Lung (tissue), 17 donors: ENCODE measurements at places on chromosomes 3 and 15.
A peak's percentile ranks its signal among the peaks of the same experiment; 100 is the strongest.

GRCh38 chr3:98734306-98734705, 28.8 kb upstream of the ST3GAL6 start:
- peak; percentile 42 for DNase-seq

- no peak for DNase-seq
Observed at GRCh38 chr3:2568929-2569328, 470.3 kb downstream of the CNTN4 start.

DNA sequence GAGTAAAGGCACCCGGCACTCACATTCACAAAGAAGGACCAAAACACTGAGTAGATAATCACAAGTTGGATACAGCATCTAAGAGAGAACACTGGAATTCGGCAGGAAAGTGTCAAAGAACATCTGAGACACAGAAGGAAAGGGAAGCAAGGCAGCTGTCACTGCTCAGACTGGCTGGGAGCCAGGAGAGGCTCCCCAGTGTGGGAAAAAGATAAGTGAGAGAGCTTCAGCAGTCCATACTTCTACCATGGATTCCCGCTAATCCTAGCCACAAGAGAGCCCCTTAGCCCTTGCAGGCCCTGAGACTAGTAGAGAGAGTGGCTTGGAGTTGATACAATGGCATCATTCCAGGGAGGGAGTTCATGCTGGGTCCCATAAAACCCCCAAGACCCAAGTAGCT, 36.7 kb upstream of the CP start:
- peak; percentile 36 for DNase-seq

GRCh38 chr15:64878705-64879104, 33.0 kb upstream of the ANKDD1A start:
- peak; percentile 78 for DNase-seq

GRCh38 chr3:29144361-29144760, 136.5 kb upstream of the RBMS3 start:
- no peak for DNase-seq

DNA sequence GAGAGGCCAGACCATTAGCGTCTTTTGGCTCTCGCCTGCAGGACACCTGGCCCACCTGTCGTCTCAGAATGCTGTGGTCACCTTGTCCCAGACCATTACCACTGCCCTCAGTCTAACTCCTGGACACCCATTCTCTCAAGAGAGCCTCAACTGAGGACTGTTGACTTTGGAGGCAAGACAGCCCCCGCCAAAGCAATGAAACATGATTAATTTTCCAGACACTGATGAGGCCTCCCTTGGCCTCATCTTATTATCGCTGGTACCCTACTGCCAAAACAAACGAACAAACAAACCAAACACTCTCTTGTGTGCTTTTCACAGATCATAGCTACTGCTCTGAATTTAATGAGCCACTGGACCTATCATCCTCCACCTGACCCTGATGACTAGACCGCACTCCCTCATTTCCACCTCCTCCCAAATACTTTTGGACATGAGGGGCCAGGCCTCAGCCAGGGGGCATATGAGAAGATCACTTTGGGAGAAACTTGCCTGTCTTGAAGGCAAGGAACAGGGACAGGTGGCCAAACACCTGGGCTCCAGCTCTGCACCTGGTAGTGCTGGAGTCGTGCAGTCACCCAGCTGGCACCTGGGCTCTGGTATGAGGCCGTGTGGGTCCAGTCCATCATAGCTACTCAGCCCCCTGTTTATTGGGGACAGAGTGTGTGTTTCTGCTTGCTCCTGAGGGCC, 27.6 kb downstream of the ALS2CL start:
- DNase-seq, result no peak

DNA sequence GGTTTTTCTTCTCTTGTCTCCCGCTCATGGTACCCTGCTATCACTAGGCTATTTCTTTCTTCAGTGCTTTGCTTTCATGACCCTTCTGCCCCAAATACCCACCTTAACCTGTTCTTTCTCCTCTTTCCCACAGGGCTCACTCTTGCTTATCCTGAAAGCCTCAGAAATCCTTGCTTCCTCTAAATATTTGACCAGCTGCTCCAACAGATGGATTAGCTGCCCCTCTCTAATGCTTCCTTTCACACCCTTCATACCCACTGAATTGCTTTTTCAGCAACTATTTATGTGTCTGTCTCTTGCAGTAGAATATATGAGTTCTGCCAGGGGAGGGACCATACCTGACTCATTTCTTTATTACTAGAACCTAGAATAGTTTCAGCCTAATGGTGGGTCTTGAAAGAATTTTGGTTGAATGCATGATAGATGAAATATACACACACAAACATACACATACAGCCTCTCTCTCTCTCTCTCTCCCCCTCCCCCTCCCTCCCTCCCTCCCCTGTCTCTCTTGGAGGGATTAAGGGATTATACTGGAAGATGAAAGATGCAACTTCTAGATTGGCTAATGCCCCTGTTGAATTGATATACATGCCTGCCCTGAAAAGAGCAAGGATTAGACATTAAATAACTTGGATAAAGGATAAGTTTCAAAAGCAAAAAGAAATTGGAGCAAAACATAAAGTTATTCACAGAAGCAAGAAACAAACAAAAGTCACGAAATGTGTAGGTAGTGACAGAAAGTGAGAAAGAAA, 95.0 kb upstream of the GADL1 start:
- no peak for DNase-seq

- no peak for DNase-seq
Observed at GRCh38 chr3:175558261-175558660, 699.1 kb downstream of the NAALADL2 start.

DNA sequence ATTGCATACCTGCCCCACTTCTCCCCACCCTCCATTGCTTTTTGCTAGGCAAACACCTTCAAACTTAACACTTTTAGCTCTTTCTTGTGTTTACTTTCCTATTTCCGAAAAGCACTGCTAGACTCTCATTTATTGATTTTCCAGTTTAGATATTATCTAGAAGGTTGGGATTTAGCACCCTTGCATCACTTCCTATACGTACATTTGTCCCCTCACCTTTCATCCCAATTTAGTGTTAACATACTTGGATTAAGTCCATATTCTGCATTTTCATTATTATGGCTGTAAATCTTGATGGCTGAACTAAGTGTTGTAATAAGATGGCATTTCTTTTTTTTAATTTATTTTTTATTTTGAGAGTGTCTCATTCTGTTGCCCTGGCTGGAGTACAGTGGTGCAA, 39.5 kb downstream of the GOLGA6L10 start:
- DNase-seq, result no peak

DNA sequence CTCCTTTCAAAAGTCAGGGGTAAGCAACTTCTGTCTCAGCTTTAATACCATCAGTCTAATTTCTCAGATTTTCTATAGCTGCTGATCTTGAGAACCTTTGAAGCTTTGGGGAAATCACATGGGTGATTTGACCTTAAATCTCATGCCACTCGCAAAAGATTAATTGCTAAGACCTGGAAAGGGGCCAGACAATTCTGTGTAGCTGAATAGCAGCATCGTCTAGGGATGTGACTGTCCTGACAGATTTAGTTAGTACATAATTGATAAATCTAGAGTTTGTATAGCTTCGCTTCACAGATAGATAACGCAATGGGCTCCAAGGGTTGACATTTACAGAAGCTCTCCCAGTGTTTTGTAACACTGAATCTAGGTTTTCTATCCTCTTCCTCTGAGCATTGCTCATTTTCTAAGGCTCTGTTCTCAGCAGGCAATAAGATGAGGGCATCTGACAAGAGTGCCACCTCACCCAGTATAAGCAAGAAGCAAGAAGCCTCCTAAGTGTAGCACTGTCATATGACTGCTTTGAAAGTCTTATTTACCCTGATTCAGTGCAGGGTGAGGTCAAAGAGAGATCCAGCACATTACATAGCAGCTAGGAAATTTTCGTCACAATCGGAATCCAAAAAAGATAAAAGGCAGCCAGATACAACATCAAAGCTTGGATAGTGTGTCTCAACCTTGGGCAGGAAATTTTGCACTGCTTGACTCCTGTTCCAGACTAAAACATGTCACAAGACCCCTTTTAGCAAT, 47.7 kb upstream of the DUT start:
- peak; percentile 55 for DNase-seq

- DNase-seq, result no peak
Observed at GRCh38 chr15:32784581-32784980, 66.8 kb downstream of the GREM1 start.

GRCh38 chr3:149967086-149967685, 3.5 kb downstream of the PFN2 start:
- DNase-seq, result no peak

DNA sequence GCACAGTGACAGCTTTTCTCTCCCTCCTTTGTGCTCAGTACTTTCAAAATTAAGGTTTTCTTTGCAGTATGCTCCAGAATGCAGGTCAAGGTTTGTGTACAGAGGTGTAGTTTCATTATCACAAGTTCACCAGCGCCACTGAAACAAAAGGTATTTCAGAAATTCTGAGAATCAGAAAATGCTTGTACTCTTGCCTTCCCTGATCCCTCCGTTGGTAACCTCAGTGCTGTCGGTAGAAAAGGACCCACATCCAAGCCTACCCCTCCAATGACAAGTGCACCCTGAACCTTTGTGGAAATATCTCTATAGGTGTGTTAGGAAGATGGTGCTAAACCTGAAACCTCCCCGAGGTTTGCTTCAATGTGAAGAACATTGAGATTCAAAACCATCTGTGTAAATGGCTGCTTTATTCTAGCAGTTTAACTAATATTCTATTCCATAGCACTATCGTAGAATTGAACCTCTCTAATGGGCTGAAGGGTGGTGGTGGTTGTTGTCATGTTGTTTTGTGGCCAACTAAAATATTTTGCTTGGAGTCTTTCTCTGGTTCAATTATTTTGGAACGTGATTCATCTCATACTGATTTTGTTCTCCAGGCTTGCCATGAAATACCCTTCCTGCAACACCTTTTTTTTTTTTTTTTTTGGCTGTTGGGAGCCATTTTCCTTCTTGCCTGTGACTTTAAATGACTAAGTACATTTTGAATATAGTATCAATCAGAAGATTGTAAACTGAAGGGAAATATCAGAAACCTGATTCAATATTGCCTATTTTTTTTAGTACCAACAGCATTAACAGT, 20.7 kb downstream of the ZBTB38 start:
- DNase-seq, result peak; percentile 34

DNA sequence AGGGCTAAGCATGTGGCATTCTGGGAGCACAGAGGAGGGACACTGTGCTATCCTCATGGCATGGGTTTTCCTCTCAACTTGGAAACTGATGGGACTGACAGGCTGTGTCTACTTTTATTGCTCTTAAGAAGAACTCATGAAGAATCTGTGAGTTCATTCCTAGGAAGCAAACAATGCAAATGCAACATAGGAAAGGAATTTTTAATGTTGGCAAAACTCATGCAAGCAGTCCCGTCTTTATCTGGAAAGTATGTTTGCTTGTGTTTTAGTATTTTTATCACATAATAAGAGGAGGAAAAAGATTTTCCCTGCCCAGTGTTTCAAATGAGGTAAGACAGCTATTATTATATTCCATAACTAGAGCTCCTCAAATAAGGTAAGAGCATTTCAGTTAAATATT, 89.7 kb downstream of the TRIM42 start:
- no peak for DNase-seq

GRCh38 chr3:191770541-191770940, 309.6 kb downstream of the PYDC2 start:
- DNase-seq, result no peak

- DNase-seq, result no peak
Observed at GRCh38 chr3:61912158-61912557, 350.8 kb downstream of the PTPRG start.

DNA sequence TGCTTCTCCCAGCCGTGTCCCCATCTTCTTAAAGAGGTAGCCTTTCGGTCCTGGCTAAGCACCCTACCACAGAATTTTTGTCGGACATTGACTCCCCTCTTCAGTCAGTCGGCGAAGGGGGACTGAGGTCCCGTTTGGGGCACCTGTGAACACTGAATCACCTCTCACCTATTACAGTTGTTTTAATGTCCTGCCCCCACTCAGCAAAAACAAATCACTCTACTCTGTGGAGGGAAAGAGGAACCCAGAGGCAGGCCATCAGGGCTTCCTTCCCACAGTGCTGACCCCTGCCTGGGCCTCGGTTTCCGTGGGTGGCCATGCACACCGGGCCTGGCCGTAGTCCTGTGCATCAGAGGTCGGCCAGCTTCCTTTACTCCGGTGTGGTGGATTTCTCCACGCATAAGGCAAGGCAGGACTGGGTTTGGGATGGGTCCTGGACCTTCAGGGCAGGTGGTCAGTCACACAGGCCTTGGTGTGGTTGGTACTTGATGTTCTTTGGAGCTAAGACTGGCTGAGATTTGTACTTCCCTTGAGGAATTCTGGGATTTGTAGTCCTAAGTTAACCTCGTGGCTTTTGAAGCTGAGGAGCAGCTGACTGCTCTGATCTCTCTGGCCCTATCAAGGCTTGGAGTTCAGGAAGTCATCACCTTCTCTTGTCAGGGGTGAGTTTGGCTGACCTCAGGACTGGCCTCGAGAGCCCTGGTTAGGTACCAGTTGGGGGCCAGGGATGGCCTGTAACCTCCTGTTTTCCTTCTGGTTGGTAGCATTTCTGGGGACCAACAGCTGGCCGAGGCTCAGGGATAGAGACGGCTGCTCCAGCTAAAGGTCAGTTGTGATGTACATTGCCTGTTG, 627 bp upstream of the FAM131A start:
- DNase-seq, result peak; percentile 59

GRCh38 chr3:40864146-40864782, 335.0 kb upstream of the CTNNB1 start:
- DNase-seq, result no peak

GRCh38 chr15:65050270-65050669, 5.1 kb downstream of the SLC51B start:
- no peak for DNase-seq

DNA sequence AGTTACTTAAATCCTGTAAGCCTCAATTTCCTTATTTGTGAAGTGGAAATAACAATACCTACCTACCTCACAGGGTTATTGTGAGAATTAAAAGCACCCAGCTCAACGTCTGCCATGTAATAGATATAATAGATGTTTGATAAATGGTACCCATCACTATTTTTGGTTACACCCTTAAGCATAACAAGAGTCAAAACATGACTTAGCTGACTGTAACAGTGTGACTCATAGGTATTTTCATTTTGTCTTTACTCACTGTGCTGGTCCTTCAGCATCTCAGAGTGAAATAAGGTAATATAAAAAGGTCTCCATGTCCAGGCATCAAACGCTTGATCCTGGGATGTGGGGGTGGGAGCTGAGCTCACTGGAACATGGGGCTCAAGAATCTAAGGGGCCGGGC, 3.1 kb downstream of the CPLX3 start:
- no peak for DNase-seq

- peak; percentile 71 for DNase-seq
Observed at GRCh38 chr15:90099868-90100831, 2.1 kb downstream of the IDH2 start.

GRCh38 chr15:71279757-71280141, 164.5 kb downstream of the THSD4 start:
- DNase-seq, result no peak

DNA sequence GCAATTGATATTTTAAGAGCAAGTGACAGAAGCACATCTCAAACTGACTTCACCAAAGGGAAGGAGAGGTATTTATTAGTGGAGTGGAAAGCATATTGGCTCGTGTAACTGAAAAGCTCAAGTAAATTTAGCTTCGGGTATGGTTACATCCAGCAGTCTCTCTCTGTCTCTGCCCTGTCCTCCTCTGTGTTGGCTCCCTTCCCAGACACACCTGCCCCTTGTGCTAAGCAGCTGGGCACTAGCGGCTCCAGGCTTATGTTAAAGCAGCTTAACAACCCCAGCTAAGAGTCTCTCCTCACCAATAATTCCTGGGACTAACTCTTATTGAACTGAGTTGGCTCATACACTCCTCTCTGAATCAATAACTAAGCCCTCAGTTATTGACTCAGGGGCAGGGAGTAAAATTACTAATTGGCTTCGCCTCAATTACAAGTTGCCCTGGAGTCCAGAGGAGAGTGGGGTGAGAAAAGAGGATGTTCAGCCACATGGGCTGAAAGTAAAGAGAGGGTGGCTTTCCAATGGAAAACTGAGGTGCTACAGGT, 12.8 kb upstream of the SH3BP5 start:
- no peak for DNase-seq
